ENCODE measurements at places on chromosomes 7 and 10.

DNA sequence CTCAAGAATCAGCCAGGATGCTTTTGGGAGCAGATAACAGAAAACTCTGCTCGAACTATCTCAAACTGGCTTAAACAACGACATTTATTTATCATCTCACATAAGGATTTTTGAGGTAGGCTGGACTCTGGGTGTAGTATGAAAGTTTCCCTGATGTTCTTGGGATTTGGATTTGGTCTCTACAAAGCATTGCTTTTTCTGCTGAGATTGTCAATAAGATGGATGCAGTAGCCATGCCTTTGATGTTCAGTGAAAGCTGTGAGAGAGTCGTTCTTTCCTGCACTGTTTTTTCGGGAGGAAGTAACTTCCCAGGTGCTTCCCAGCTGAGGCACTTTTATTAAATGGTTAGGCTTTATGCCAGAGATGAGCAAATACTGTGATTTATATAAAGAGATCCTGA is 181.1 kb downstream of the PRKG1 start:
- no peak for DNase-seq

DNA sequence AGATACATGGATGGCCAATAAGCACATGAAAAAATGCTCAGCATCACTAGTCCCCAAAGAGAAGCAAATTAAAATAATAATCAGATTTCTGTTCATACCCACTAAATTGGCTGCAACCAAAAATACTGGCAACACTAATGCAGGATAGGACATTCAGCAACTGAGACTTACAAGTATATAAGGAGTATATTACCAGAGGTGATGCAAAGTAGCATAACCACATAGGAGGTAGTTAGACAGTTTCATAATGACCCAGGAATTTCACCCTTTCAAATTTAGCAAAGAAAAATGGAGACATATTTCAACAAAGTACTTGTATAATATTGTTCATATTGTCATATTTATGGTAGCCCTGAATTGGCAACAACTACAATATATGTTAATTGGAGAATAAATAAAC is 727.8 kb downstream of the GRID1 start:
- no peak for DNase-seq

- no peak for DNase-seq
Observed at GRCh38 chr7:51882412-51882811, 565.8 kb upstream of the COBL start.

- no peak for DNase-seq
Observed at GRCh38 chr7:111982133-111982532, 224.1 kb downstream of the DOCK4 start.

DNA sequence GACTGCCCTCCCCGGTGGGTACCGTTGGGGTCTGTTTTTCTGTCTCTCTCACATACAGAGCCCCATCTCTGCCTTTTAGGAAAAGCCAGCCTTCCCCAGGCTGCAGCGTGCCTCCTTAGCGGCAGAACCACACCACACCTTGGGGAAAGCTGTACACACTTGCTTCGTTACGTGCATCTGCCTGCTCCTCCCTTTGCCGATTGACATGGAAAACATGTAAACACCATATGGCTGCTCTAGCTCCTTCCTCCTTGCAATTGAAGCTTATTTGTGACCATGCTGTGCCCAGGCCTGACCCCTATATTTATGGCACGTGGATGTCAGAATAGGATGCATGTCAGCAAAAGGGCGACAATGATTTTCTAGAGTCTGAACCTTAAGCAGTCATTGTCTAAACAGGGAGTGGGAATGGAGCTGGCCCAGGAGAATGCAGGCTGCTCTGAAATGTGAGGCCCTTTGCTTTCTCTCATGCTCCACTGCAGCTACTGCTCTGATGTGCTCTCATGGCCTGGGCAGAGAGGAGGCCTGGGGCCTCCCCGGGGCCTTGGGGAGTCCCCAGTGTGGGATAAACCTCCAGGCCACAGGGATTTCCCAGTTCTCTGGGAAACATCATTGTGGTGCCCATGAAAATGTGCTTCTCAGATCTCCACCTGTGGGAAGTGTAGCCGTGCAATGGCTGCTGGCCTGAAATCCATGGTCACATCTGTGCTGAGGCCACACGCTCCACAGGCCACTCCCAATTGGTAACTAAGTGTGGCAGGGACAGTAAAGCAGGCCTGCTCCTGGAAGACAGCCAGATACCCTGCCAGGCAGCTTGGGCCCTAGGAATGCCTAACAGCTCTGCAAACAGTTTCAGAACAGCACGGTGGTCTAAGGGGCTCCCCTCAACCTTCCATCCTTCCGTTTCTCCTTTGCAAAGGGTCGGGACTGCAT is 18.6 kb downstream of the PDE6C start:
- no peak for DNase-seq

GRCh38 chr7:100095289-100095688 is 5.9 kb downstream of the MCM7 start:
- no peak for DNase-seq

GRCh38 chr7:69756235-69756634 is 158.0 kb downstream of the AUTS2 start:
- no peak for DNase-seq

Data from activated CD4-positive, alpha-beta T cell treated with anti-CD3 and anti-CD28 coated beads for 1 hour (primary cell).